ENCODE measurements at places on chromosomes 7 and 10.

DNA sequence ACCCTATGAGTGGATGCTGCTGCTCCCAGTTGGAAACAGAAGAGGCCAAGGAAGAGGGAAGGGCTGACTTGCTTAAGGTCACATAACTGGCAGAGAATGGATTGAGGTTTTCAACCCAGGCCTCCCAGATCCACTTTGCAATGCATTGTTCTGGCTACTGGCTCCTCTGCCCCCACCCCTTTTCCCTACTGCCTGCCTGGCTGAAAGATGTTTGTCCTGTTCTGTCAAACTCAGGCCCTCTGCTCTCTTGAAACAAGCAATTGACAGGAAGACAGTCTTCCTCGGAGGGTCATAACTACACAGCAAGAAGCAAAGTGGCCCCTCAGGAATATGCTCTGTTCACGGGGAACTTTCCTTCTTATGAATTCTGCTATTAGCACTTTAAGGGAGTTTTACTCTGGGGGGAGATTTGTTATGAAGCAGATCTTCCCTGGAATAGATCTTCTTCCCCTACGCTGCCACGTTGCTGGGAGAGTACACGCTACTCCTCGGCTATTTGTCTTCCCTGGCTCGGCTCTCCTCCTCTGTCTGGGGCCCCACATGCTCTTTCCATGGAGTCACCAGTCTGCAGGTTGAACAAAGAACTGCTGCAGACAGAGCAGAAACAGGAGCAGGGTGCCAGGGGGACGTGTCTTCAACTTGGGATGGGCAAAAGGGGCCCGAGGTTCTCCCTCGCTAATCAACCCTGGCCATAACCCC lies 436.1 kb downstream of the TYW1 start:
- no peak for DNase-seq

- no peak for DNase-seq
These were observed 21.4 kb downstream of the CREB5 start for GRCh38 chr7:28433699-28434219.

DNA sequence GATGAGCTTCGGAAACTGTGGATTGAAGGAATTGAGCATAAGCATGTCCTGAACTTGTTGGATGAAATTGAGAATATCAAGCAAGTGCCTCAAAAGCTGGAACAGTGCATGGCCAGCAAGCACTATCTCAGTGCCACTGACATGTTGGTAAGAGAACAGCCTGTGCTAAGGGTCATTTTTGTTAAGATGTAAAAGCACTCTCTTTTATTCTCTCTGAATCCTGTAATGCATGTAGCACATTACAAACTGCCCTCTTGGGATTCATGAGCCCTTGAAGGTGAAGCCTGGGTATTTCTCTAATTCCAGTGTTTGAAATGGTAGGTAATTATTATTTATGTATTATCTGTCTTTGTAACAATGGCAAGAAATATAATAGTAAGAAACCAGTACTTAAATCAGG lies 36.1 kb downstream of the EXOC4 start:
- no peak for DNase-seq

DNA sequence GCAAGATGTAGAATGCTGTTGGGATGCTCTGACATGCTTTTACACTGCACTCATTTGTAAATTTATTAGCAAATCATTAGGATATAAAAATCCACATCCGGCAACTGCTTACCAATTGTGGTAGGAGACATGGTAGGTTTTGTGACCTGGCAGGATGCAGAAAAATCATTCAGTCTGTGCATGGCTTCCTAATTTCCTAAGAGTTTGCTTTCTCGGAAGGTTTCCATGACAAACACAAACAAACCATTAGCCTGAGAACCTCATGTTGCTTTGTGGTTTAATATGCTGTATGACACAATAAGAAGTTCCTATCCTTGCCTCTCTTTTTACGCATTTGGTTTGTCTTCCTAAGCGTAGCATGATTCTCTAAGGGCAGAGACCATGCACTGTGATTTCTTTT lies 14.7 kb upstream of the LMBR1 start:
- DNase-seq, result no peak

DNA sequence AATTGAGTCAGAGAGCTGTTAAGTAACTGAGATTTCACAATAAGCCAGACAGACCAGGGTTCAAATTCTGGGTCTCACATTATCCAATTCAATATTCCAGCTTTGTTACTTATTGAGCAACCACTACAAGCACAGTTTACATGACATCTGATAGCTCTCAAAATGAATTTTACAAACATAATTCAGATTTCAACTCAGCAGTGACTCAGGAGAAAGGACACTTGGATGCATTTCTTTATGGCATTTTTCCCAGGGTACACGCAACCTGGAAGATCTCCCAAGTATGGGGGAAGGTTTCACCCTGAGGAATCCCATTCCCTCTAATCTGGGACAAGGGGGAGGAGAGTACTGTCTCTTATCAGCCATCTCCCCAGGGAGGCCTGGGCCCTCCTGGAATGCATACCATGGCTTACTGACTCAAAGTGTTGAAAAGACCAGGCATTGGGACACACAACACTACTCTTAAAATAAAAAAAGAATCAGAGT lies 102.4 kb downstream of the CFTR start:
- DNase-seq, result no peak

DNA sequence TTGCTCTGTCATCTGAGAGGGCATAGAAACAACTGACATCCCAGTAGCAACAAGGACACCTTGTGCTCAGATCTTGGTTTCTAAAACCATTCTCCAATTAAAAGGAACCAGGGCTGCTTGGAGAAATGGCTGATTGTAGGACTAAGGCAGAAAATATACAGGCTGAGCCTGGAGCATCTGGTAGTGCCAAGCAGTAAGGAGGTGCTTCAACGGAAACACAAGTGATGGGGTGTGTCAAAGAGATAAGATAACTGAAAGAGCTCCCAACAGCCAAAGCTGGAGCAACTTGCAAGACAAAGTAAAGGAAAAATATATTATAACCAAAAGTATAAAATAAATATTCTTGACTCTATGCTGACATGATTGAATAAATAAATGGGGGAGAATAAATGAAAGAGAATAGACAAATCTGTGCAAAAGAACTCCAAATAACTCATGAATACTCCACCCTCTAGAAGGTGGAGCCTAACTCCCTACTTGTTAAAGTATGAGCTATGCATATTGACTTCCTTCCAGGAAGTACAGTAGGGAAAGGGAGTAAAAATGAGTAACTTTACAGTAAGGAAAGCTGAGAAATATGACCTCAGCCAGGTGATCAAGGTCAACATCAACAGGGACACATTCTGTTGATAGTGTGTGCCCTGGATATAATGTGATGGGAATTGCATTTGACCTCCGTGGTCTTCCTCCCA lies 162.4 kb downstream of the NOC3L start:
- no peak for DNase-seq

GRCh38 chr10:71933651-71934050 lies 30.5 kb upstream of the CHST3 start:
- DNase-seq, result no peak

- no peak for DNase-seq
These were observed 78.3 kb downstream of the EGFR start for GRCh38 chr7:55097100-55097499.

DNA sequence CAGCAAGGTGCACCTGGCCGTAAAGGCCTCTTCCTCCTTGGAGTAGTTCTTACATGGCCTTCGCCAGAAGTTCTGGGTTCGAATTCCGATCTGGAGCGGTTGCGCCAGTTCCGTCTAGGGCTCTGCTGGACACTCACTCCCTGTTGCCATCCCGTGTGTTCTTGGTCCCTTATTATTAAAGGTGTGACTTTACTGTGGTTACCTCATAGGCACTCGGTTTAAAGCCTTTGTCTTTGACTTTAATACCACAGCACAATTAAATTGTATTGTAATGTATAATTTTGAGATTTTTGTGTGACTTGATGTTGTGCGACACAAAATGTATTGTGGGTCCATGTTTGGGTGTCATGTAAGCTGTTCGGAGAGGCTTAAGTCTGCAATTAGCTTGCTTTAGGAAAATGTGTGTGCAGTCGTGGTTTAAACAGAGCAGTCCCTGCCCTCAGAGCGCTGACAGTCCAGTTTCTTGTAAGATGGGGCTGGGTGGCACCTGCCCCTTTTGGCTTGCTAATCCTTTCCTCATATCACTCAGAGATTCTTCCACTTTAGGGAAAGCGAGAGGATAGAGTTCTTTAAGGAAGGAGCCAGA lies 919 bp downstream of the INPP5F start:
- DNase-seq, result no peak

GRCh38 chr10:20839141-20839540 lies 58.0 kb downstream of the NEBL start:
- DNase-seq, result no peak

Data from transverse colon (tissue), 4 donors.